ENCODE measurements at places on chromosomes 2 and 18. TPM values are rescaled to one million over a fixed set of nuclear protein-coding genes. Genes with fewer than 3 reads are reported as not detected.
A peak's percentile ranks its signal among the peaks of the same experiment; 100 is the strongest.

HOXD8 gene
- total RNA-seq = 39.8 TPM

REG3G gene
- total RNA-seq = 22.3 TPM

CNTNAP5 gene
- 0.39 TPM for total RNA-seq

TMEM150A gene
- 44.0 TPM for total RNA-seq

SLC5A7 gene
- 0.37 TPM for total RNA-seq

BOLL gene
- total RNA-seq = 65.0 TPM

DLX2 gene
- total RNA-seq = 1.1 TPM

GNAL gene
- 12.8 TPM for total RNA-seq

CTAGE1 gene
- total RNA-seq = 4.2 TPM

DNAJC5G gene
- 57.9 TPM for total RNA-seq

RNF125 gene
- 1.9 TPM for total RNA-seq

CYP27C1 gene
- total RNA-seq = 0.50 TPM

DCC gene
- 7.9 TPM for total RNA-seq

GATA6 gene
- total RNA-seq = 50.5 TPM

IL36A gene
- total RNA-seq = not detected

DNA sequence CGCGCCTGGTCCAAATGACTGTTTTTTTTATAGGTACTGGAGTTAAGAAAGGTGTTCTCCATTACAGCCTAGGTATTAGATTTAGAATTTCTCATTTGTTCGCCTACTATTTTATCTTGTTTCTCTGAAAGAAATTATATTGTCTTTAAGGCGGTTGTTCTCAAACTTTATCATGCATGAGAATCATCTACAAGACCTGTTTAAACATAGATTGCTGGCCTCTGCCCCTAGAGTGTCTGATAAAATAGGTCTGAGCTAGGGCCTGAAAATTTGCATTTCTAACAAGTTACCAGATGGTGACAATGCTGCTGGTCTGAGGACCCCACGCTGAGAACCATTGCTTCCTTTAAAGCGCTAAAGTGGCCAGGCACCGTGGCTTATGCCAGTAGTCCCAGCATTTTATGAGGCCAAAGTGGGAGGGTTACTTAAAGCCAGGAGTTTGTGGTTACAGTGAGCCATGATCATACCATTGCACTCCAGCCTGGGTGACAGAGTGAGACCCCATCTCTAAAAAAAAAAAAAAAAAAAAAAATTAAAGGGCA, 34.0 kb upstream of the RNF138 start:
- DNase-seq = no peak
- H3K27ac ChIP-seq = no peak overlapping the region
- no peaks in the 10 kb centered on the region for H3K27me3 ChIP-seq
- H3K36me3 ChIP-seq = no peaks in the 10 kb centered on the region

DNA sequence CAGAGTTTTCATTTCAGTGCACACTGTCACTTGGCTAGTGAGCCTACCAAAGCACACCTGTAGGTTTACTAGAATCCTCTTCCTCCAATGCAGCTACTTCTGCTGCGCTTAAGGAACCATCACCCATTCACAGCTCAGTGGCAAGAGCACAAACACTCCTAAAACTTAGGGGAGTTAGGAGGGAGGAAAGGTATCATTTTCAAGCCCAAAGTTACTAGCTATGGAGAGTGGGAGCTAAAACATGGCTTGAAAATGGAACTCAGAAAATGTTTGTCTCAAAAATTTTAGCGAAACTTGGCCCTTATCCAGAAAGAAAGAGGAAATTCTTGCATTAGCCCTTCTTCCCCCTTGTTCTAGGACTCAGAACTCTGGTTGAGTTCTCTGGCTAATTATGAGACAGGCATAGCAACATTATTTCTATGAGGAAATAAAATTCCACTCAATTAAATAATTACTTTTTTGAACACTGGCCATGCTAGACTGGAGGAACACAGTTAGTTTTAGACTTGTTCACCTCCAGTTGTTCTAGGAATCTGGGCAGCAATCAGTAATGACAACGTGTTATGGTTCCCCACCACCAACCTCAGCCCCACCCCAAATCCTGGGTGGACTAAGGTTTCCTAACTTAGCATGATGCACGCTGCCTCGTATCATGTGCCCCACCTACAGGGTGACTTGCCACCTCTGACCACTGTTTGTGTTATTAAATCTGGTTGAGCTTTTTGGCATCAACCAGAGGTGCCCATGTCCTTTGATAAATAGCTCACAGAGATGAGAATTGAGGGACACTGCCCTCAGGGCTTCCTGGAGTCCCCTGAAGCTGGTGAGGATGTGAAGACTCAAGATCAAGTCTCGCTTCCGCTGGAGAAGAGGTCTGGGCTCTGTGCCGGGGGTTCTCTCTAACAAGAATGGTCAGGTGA, 32.8 kb downstream of the LPIN2 start:
- H3K36me3 ChIP-seq = no peaks in the 10 kb centered on the region
- no peaks in the 10 kb centered on the region for H3K27me3 ChIP-seq
- H3K4me3 ChIP-seq = no peak overlapping the region
- DNase-seq = no peak
- H3K4me1 ChIP-seq = peaks cover 70% of the 10 kb centered on the region

DNA sequence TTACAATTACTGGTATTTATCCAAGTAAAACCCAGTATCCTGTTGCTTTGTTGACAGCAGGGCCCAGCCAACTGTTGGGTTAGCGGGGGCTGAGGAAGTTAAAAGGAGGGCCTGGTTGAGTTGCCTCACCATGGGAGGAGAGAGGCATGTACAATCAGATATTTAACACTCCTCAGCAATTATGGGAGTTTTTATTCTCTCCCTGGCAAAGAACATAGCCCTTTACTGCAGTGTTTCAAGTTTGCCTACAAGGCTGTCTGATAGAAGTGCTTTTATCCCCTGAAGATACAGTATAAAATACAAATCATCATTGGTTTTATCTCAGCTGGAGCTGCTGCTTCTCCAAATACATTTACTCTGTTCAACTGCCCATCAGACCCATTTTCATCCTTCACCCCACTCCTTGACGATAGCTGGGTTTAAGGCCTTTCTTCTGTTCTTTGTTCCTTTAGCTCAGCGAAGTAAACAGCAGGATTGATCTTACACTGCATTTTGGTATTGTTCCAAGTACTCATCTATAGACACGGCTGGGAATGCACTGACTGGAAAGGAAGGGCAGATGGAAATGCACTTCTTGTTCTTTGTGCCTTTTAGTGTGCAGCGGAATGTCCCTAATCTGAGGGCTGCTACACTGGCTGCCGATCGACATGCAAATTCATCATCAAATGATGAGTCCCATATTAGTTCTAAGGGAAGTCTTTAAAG, 402.5 kb upstream of the SPRED2 start:
- no peaks in the 10 kb centered on the region for H3K4me1 ChIP-seq
- no peak overlapping the region for H3K27ac ChIP-seq
- DNase-seq = no peak
- H3K36me3 ChIP-seq = no peaks in the 10 kb centered on the region
- no peaks in the 10 kb centered on the region for H3K27me3 ChIP-seq
- H3K4me3 ChIP-seq = no peak overlapping the region

- peak overlapping the region; percentile 56 for H3K27ac ChIP-seq
- no peak for DNase-seq
- H3K4me1 ChIP-seq = peaks cover 25% of the 10 kb centered on the region
- no peaks in the 10 kb centered on the region for H3K36me3 ChIP-seq
- H3K27me3 ChIP-seq = no peaks in the 10 kb centered on the region
These were observed 7.0 kb downstream of the CROCC2 start for GRCh38 chr2:240912878-240913809.

- H3K4me1 ChIP-seq = peaks cover 47% of the 10 kb centered on the region
- H3K36me3 ChIP-seq = no peaks in the 10 kb centered on the region
- no peak overlapping the region for H3K4me3 ChIP-seq
- no peak for DNase-seq
- no peaks in the 10 kb centered on the region for H3K27me3 ChIP-seq
These were observed 48.2 kb downstream of the ADI1 start for GRCh38 chr2:3470856-3471737.

DNA sequence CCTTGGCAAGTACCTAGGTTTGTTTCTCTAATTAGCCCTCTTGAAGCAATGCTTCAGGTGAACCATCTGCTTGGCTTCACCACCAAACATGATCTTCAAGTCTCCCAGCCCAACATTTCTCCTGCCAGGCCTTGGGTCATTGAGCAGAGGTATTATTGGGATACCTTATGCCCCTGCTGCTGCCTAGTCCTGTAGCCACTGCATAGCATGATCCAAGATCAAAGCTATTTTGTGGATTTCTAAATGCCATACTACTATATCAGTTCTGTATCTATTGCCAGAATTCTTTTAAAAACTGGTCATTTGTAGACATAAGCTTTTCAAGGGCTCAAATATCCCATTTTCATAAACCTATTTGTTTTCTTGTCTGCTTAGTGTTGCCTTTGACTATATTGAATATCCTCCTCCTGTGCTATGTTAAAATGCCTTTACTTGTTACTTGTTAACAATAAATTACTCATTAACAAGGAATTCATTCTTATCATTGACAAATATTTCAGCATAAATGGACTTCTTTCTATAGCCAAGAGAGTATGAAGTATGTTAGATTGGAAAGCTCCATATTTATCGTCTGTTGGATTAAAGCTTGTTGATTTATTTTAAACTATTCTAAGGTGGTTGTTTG, 204.5 kb upstream of the RBBP8 start:
- no peaks in the 10 kb centered on the region for H3K36me3 ChIP-seq
- DNase-seq = no peak
- no peak overlapping the region for H3K27ac ChIP-seq
- no peak overlapping the region for H3K4me3 ChIP-seq
- no peaks in the 10 kb centered on the region for H3K4me1 ChIP-seq

DNA sequence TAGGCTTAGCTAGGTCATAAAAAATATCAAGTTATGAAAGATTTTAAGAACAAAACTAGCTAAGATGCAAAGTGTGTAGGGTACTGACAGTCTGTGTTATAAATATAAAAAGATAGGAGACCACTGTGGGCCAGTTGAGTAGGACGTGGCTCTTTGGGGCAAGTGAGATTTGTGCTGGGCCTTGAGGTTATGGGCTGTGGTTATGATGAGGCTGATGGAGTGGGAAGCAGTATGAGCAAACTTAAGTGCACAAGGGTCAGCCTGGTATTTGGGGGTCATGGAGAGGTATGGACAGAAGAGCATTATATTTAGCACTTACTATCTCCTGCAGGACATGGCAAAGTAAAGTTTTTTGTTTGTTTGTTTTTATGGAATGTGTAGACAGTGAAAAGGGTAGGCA, 70.1 kb downstream of the SETBP1 start:
- DNase-seq = no peak
- no peak overlapping the region for H3K4me3 ChIP-seq
- H3K36me3 ChIP-seq = no peaks in the 10 kb centered on the region
- H3K4me1 ChIP-seq = no peaks in the 10 kb centered on the region

- no peak overlapping the region for H3K4me3 ChIP-seq
- H3K27me3 ChIP-seq = no peaks in the 10 kb centered on the region
These were observed 763.4 kb upstream of the NRXN1 start for GRCh38 chr2:51795248-51795888.

DNA sequence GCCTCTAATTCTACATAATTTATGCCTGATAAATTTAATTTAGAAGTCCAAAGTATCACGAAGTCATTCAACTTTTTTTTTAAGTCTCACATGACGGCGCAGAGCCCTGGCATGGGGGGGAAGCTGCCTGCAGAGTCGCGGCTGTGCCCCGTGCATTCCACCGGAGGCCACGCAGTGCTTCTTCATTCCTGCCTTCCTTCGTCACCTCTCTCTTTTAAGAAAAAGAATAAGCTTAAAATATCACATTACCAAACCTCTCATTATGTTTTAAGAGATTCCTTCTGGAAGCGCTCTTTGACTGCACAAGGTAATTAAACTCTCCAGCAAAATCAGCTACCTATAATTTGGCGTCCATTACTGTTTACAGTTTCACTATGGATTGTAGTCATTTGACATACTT, 20.3 kb upstream of the KIDINS220 start:
- H3K36me3 ChIP-seq = no peaks in the 10 kb centered on the region
- no peak overlapping the region for H3K4me3 ChIP-seq
- H3K4me1 ChIP-seq = no peaks in the 10 kb centered on the region
- no peak overlapping the region for H3K27ac ChIP-seq

GRCh38 chr2:163919717-163920116, 183.9 kb upstream of the FIGN start:
- H3K36me3 ChIP-seq = no peaks in the 10 kb centered on the region
- H3K27ac ChIP-seq = no peak overlapping the region
- H3K4me1 ChIP-seq = no peaks in the 10 kb centered on the region

GRCh38 chr2:158825021-158825420, 29.9 kb downstream of the DAPL1 start:
- no peak overlapping the region for H3K27ac ChIP-seq
- H3K27me3 ChIP-seq = no peaks in the 10 kb centered on the region
- peaks cover 14% of the 10 kb centered on the region for H3K4me1 ChIP-seq
- DNase-seq = no peak

GRCh38 chr2:37321029-37321682, 3.5 kb downstream of the PRKD3 start:
- H3K4me3 ChIP-seq = no peak overlapping the region
- H3K4me1 ChIP-seq = peaks cover 9% of the 10 kb centered on the region
- no peak for DNase-seq
- no peak overlapping the region for H3K27ac ChIP-seq
- H3K27me3 ChIP-seq = no peaks in the 10 kb centered on the region

- peak overlapping the region; percentile 2 for H3K27ac ChIP-seq
- H3K36me3 ChIP-seq = no peaks in the 10 kb centered on the region
- no peak overlapping the region for H3K4me3 ChIP-seq
- no peak for DNase-seq
These were observed 144.5 kb upstream of the TCF4 start for GRCh38 chr18:55732227-55733106.

GRCh38 chr2:158381205-158381604, 75.3 kb downstream of the CCDC148 start:
- H3K36me3 ChIP-seq = no peaks in the 10 kb centered on the region
- H3K4me3 ChIP-seq = no peak overlapping the region
- no peak overlapping the region for H3K27ac ChIP-seq
- no peak for DNase-seq
- H3K4me1 ChIP-seq = no peaks in the 10 kb centered on the region

DNA sequence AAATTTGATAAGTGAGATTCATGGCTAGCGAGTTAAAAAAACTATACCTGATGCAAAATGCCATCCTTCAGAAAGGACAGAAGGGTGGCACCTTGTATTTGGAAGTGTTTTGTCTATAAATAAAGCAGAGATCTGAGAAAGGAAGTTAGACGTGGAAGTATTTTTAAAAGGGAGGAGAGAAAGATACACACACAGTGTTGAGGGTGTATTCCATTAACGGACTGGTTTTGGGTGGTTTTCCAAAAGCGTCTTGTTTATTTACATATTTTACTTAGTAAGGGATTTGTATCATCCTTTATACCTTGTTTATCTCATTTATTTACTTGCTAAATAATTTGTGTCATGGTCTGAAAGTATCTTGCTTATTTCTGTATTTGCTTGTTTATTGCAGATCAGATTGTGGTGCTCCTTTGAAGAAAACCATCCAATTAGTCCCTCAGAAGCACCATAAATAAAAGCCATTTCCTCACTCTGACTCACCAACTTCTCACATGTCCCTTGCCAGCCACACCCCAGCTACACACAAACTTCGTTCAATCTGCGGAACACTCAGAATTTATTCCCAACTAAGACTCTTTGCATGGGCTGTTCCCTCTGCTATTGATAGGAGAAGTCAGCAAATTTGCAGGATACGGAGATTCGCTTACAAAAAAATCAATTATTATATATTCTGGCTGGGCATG, 90.8 kb downstream of the FAM124B start:
- H3K36me3 ChIP-seq = no peaks in the 10 kb centered on the region
- no peak for DNase-seq
- H3K27ac ChIP-seq = no peak overlapping the region
- H3K27me3 ChIP-seq = no peaks in the 10 kb centered on the region
- H3K4me3 ChIP-seq = no peak overlapping the region

Data from testis (tissue), 5 donors.